ENCODE measurements at places on chromosomes 16 and 17.

- DNase-seq, result no peak
Measured at GRCh38 chr16:29898804-29899515, 390 bp downstream of the SEZ6L2 start.

- no peak for DNase-seq
Measured at GRCh38 chr17:82365606-82366295, 5.8 kb upstream of the UTS2R start.

DNA sequence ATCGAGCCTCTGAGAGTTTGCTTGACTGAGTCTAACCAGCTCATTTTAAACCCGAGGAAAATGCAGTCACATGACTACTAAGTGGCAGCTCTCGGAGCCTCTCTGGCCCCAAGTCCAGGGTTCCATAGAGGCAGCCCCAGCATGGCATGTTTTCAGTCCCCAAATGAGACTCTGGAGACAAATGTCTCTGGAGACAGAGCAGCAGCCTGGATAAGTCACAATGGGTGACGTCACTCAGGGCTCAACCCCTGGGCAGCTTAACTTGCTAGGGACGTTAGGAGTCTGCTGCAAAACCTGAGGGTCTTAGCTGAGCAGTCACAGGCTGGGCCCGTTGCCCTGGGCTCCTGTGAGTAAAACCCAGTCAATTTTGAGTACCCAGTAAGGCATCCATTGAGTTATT is 6.9 kb upstream of the STH start:
- no peak for DNase-seq

GRCh38 chr16:84074721-84075120 is 32.1 kb upstream of the SLC38A8 start:
- no peak for DNase-seq

- DNase-seq, result no peak
Measured at GRCh38 chr16:1781254-1781653, 1.1 kb downstream of the SPSB3 start.

GRCh38 chr16:55154956-55155355 is 169.0 kb upstream of the IRX6 start:
- DNase-seq, result no peak

DNA sequence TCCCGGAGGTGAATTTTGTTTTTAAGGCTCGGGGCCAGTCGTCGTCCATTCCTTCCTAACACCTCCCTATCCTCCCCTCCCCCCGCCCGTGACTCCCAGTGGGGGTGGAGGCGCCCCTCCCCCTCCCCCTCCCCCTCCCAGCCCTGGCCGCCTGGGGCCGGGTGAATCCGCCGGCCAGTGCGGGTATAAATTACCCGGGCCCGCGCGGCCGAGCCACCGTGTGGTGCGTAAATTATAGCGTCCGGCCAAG is 2.0 kb upstream of the GSE1 start:
- DNase-seq, result no peak

- DNase-seq, result no peak
Measured at GRCh38 chr17:50834429-50835300, 721 bp upstream of the WFIKKN2 start.

DNA sequence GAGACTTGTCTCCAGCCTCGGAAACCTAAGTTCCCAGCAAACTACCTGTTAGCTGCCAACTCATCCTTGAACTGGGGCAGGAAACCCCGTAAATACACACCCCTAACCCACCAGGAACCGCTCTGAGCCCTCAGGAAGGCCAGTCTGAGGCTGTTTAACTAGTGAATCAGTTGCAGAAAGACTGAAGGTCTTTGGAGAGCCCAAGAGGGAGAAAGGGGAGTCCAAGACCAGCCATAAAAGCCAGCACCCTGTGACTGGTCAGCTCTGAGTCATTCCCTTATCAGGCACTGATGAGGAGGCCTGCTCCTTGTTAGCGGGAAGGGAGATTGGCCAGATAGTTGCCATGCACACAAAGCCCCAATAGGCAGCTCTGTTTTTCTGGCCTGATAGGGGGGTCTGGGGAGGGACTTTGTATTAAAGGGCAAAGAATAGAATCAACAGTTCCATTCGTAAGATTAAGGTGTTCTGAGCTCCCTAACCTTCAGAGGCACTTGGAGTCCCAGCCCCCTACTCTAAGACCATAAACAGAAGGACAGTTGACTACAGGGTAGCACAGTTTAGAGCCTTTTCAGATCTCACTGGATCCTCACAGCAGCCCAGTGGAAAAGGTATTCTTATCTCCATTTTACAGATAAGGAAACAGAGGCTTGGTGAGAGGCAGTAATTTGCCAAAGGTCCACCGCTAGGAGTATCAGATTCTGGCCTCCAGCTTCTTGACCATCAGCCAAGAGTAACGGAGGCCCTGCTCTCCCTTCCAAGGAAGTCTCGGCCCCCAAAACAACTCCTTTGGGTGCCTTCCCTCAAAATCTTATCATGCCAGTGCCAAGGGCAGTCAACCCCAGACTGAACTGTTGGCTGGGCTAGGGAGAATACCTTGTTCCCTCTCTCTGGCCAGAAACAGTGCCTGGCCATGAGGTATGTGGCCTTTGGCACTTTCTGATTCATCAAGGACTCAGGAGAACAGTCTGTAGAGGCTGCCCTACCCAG is 2.2 kb upstream of the KRT19 start:
- no peak for DNase-seq

GRCh38 chr17:10428781-10429180 is 7.0 kb upstream of the MYH8 start:
- no peak for DNase-seq

GRCh38 chr17:8146381-8147140 is 5.6 kb downstream of the PER1 start:
- DNase-seq, result no peak

DNA sequence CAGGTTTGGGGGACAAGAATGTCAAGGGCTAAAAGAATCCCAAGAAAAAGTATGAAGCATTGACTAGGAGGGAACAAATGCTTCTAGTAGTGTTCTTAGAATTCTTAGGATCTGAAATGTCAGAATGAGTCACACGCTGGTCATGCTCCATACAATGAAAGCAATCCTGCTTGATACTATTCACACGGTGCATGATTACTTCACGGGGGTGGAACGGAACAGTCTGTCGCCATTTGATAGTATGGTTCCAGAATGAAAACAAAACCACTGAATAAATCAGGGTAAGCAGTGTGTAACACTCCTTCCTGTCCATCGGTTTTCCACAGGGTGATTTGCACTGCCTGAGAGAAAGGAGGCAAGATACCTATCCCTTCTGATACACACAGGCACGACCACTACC is 22.9 kb upstream of the YWHAE start:
- DNase-seq, result no peak

DNA sequence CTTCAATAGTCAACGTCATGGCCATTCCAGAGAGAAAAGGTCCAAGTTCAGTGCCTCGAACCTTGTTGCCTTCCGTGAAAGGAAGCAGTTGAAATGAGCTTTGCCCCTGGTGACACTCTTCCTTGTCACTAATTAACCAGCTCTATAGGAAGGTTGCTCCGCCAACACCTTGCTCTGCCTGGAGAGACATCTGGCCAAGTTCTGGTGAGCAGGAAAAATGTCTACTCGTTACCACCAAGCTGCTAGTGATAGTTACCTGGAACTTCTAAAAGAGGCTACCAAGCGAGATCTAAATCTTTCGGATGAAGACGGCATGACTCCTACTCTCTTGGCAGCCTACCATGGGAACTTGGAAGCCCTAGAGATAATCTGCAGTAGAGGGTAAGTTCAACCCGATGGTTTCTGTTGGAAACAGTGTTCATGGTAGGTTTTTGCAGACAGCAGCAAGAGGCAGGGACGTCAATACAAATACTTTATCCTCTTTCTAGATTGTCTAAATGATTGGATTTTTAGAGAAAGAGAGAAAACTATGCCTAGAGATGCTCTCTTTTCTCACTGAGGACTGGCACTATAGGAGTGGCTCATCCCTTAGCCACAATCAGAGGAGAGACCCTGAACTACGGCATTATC is at the start of gene ANKS4B:
TSS of gene ANKS4B (plus strand) at position 179 of the 630 bp plus-strand sequence. CDS start at position 218, 39 bp downstream.
- DNase-seq, result no peak

GRCh38 chr16:57607676-57608461 is 20.6 kb upstream of the ADGRG1 start:
- DNase-seq, result no peak

DNA sequence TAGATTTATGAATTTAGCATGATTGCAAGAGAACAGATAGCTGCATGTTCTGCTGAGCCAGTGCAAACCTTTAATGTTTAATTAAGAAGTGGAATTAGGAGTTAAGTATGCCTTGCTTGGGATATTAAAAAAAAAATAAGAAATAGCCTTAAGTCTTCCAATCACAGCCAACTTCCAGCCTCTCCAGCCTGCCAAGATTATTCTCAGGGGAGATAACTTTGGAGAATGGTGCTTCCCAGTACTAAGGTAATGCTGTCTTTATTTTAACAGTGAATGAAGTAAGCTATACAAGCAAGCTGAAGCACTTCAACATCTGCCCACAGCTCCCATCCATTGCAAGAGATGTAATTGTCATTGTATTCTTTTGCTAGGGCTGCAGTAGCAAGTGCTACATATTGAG is 389.5 kb upstream of the ASIC2 start:
- no peak for DNase-seq

- no peak for DNase-seq
Measured at GRCh38 chr17:41510251-41511065, 5.0 kb upstream of the KRT13 start.

- DNase-seq, result no peak
Measured at GRCh38 chr16:71273384-71273783, 15.8 kb downstream of the CMTR2 start.

DNA sequence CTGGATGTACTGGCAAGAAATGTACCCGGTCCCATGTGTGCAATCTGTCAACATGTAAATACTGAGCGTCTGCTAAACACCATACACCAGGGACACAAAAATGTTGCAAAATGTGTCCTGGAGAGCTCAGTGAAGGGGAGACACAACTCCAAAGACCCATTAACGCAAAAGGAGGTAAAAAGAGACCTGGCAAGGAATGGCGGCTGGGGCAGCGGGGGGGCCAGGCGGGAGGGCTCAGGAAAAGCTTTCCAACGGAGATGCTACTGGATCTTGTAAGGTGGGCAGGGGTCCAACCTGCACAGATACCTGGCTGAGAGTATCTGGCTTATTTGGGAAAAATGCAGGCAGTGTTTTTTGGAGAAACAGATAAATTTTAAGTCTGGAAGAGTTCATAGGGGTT is 40.7 kb downstream of the ADCY9 start:
- no peak for DNase-seq

- DNase-seq, result no peak
Measured at GRCh38 chr17:10025224-10025623, 120.2 kb upstream of the RCVRN start.

DNA sequence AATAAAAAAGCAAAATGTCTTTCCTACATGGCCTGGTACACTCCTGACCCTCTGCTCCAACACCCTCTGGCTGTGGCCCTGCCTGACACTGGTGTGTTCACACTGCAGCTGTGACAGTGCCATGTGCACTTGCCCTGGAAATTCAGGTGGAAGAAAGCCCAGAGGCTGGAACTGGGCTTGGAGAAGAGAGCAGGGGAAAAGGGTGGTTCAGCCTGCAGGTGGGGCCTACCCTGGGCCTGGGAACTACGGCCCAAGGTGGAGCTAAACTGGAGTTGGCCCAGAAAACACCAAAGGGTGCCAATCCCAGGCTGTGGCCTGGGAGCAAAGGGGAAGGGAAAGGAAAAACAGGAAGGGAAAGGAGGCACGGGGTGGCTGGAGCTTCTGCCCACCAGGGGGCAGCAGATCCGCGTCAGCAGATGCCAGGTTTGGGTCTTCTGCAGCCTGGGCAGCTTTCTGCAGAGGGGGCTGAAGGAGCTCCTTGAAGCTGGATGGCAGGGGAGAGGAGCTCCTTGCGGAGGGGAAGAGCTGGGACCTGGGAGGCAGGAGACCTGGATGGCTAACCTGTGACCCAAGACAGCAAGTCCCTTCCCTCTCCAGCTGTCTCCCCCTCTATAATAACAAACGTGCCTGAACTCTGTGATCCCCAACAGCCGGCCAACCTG is 15.4 kb upstream of the CTCF start:
- DNase-seq, result peak; percentile 63

DNA sequence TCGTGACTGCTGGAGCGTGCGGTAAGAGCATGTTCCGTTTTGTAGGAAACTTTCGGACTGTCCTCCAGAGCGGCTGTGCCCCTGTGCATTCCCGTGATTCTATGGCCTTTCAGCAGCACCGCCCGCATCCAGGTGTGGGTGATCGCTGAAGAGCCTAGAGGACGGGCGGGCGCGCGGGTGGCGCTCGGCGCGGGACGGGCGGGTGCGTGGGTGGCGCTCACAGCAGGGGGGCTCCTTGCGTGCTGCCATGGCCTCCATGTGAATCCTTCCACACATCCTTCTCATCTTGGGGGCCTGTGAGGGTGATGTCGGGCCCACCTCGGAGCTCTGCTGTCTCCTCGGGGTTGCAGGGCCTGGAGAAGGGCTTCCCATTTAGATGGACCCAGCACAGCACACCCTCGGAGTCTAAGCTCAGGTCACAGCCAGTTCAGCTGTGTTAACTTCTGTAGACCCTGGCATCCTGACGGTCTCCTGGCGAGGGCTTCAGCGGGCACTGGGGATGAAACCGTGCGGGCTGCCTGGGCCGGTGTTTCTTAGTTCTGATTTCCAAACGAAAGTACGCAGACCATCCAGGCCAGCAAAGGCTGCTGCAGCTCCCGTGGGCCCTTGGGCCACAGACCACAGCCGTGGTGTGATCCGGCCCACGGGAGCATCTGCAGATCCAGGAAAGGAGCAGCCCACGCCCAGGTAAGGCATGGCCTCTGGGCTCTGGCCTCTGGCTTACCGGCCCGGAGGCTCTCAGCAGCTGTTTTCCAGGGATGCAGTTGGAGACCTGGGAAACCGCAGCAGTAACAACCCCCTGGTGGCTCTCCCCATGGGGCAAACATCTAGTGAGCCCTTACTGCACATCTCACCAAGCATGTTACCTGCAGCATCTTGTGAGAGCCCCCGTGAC is 339.4 kb downstream of the FOXL1 start:
- no peak for DNase-seq

GRCh38 chr17:48551214-48551555 is 6.3 kb upstream of the HOXB2 start:
- no peak for DNase-seq

GRCh38 chr16:4433914-4434787 is 8.5 kb downstream of the DNAJA3 start:
- DNase-seq, result no peak

GRCh38 chr17:79977708-79978547 is 57.7 kb downstream of the TBC1D16 start:
- no peak for DNase-seq

- DNase-seq, result no peak
Measured at GRCh38 chr17:56908001-56908542, 5.8 kb downstream of the TRIM25 start.

GRCh38 chr16:78993346-78993745 is 607.2 kb downstream of the MAF start:
- DNase-seq, result no peak

DNA sequence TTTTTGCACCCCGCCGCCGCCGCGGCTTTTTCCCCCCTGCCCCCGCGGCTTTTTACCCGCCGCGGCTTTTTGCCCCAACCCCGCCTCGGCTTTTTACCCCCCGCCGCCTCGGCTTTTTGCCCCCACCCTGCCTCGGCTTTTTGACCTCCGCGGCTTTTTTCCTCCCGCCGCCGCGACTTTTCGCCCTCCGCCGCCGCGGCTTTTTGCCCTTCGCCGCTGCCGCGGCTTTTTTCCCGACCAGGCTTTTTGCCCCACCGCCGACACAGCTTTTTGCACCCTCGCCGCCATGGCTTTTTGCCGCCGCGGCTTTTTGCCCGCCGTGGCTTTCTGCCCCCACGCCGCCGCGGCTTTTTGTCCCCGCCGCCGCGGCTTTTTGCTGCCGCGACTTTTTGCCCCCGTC is 137.0 kb upstream of the TP53TG3D start:
- no peak for DNase-seq
